ENCODE measurements at places on chromosomes 6 and 20.

- DNase-seq: no peak
Measured at GRCh38 chr6:11912420-11912819, 99.7 kb upstream of the HIVEP1 start.

GRCh38 chr6:33211666-33212422 lies 3.5 kb downstream of the RING1 start:
- no peak for DNase-seq

DNA sequence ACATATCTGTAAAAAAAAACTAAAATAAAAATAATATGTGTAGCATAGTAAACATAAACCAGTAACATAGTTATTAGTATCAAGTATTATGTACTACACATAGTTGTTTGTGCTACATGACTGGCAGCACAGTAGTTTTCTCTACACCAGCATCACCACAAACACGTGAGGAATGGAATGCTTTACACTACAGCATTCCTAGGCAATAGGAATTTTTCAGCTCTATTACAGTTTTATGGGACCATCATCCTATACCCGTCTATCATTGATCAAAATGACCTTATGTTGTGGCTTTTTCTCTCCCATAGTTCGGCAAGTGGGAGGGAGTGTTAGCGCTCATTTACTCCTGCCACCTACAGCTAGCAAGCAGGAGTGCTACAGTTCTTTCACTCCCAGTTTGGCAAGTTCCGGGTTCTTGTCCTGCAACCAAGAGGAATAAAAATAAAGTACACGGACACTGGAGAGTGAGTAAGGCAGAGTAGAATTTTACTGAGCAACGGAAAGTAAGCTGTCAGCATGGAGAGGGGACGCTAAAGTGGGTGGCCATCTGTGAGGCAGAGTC lies 196.8 kb upstream of the HSF2 start:
- no peak for DNase-seq

DNA sequence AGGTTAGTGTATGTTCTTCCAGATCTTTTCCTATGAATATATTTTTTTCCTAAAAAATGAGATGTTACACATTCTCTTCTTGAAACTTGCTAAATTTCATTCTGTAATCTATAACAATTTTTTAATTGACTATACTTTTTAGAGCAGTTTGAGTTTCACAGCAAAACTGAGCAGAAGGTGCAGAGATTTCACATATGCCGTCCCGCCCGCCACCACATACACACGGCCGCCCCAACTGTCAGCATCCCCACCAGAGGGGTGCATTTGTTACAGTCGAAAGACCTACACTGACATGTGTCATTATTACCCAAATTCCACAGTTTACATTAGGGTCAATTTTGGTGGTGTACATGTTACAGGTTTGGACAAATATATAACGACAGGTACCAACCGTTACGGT lies 116.5 kb downstream of the IRF4 start:
- DNase-seq: no peak

DNA sequence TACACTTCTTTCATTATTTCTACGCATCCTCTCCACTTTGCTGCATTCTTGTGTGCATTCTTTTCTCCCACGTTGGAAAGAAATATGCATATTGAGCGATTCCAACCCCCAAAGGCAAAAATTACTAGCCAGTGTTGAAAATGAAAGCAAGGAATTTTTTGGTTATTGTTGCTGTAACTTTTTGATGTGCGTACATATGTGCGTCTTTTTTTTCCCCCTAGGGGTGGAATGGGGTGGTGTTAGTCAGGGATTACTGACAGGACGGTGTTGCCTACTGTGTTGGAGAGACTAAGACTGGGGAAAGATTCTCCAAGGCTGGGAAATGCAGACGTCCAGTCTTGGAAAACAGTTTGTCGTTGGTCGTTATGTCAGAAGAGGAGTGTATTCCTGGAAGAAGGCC lies 44.2 kb upstream of the ESR1 start:
- no peak for DNase-seq

GRCh38 chr6:43990627-43991619 lies 136.3 kb downstream of the MRPL14 start:
- DNase-seq: no peak

DNA sequence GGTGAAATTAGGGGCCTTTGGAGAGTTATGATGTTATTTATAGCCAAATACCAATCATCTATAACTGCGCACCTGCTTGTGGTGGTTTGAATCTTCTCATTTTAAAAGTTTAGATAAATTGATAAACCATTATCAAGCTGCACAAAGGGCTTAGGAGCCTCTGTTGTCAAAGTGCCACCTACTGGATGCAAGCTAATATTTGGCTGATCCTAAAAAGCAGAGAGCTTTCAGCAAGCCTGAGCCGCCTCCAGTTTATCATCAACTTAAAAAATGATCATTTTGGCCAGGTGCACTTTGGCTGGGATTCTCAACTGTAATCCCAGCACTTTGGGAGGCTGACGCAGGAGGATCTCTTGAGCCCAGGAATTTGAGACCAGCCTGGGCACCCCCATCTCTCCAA lies 58.5 kb upstream of the ATXN1 start:
- no peak for DNase-seq
